GM18507 (cell line): ENCODE measurements at places on chromosomes 7 and 10.

DNA sequence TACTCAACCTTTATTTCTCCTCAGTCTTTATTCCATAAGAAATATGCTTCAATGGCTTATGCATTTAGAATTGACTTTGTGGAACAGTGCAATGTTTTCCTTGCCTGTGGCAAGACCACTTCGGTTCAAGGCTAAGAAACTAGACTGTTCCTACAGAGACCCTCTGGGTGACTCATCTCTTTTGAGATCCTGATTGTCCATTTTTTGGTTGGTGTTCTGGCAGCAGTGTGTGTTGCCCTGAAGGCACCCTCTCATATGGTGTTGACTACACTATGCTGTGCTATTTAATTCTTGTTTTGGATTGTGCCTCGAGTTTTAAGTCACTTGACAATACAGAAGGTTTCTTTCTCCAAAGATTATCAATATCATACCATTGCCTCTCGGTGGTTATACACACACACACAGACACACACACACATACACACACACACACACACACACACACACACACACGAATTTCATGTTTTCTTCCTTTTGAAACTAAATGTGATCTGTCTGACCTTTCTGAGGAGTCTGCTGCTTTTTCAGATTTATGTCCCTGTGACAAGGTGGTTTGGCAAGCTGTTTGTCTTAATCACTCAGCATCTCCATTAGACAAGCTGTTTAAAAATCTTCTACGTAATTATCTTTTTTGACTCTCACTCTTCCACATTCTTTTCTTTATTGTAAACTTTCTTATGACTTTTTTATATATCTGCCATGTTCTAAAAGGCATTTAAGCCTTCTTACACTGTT lies 187.2 kb downstream of the VTI1A start:
- DNase-seq, result no peak

GRCh38 chr10:77283326-77283725 lies 354.3 kb downstream of the KCNMA1 start:
- no peak for DNase-seq

- DNase-seq, result no peak
Observed at GRCh38 chr7:111027396-111027795, 63.5 kb upstream of the LRRN3 start.

GRCh38 chr10:119947300-119947699 lies 54.8 kb downstream of the SEC23IP start:
- DNase-seq, result no peak

DNA sequence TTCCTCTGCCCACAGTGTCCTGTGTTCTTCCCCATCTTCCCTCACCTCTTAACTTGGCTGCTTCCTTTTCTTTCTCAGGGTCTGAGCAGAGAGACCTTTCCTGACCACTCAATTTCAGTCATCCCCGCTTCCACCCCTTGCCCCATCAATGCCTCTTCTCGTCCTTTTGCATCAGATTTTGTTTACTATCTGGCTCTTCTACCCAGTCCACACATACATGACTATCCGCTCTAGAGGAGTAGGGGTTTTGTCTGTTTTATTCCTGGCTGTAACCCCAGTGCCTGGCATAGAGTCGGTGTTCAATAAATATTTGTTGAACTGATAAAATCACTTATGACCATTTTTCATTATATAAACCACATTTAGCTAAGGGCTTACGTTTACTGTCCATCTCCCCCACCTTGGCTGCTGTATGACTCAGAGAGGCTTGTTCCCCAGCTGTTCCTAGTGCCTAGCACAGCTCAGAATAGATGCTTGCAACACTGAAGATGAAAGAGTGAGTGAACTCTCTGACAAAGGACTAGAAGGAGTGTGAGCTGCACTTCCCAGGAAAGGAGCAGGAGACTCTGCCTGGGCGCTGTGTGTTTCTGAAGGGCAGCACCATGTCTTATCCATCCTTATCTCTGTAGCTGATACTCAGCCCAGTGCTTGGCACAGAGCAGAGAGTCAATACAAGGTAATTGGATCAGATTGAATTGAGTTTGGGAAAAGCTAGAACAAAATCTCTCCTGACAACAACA lies 21.9 kb downstream of the ARID5B start:
- no peak for DNase-seq

DNA sequence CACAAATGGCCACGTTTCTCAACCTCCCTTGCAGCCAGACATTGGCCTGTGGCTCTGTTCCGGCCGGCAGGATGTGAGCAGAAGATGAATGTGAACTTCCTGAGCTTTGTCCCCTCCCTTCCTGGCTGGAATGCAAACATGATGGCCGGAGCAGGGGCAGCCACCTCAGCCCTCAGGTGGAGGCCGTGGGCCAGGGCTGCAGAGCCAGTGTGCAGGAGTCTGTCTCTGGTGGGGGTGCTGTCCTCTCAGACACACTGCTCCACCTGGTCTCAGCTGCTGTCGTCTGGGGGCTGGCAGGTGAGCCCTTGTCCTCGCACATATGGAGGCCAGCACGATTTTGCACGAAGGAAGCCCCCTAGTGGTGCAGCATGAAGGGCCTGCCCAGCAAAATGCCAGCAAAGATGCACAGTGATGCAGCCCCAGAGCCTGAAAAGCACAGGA lies 25.3 kb upstream of the PWWP2B start:
- DNase-seq, result no peak

DNA sequence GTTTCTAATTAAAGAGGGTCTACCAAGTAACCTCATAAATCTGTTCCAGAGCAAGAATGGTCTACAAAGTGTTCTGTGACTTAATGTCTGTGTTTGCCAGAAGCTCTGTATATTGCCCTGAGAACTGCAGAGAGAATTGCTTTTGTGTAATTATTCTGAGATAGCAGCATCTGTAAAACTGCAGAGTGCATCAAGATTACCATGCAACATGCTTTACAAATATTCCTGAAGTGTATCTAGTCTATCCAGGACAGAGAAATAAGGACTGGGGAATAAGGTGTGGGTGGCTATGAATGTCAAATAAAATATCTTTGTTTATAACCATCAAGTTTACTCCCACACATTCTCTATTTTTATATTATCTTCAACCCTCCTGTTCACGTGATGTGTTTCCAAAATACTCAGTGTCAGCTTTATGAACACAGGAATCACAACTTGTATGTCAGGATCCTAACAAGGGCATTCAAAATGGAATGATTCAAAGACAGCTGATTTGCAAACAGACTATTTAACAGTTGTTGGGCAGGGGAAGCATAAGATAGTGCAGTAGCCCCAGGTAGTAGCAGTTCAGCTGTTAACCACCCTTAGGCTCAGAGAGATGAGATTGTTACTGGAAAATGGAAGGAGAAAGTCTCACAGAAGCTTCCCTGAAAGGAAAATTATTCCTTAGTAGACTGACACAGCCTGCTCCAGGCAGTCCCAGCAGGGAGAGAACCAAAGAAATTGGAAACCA lies 15.3 kb upstream of the LIPA start:
- no peak for DNase-seq

GRCh38 chr7:10939237-10939910 lies 34.3 kb upstream of the PHF14 start:
- no peak for DNase-seq
